ENCODE measurements at places on chromosomes 11 and 22.
A peak's percentile ranks its signal among the peaks of the same experiment; 100 is the strongest.

GRCh38 chr22:44268431-44269116, 44.2 kb downstream of the SHISAL1 start:
- DNase-seq, result no peak

DNA sequence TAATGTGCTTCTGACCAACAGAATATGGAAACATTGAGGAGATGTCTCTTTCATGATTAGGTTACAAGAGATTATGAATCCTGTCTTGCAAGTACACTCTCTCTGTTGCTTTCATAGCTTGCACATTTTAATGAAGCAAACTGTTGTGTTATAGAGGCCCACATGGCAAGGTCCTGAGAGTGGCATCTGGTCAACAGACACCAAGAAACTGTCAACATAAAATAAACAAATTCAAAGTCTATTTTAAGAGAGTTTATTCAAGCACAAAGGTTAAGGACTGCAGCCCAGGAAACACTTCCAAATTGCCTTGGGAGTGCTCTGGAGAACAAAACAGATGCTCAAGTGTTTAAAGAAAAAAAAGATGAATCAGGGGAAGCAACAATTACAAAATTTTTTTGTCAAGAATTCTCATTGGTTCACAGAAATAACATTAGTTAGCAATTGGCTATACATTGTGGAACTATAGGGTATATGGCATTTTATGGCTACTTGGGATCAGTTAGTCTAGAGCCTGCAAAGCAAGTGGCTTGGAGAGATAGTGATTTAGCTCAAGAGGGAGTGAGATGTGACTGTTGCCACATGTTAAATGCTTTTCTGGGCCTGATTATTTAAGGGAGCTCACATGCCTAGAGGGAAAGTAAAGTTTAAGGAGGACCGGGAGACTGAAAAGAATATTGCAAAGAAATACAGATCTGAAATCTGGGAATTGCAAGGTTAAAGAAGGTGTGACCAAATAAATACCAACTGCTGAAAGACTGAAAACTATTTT, 54.6 kb downstream of the CTSC start:
- DNase-seq, result peak; percentile 7

DNA sequence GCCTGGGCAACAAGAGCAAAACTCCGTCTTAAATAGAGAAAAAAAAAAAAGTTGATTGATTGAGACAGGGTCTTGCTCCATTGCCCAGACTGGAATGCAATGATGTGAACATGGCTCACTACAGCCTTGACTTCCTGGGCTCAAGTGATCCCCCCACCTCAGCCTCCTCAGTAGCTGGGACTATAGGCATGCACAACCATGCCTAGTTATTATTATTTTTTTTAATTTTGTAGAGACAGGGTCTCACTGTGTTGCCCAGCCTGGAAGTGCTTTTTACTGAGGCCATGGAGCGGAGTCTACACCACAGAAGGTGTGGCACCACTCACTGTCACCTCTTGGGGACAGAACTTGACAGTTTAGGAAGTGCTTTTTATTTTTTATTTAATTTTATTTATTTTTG, 17.8 kb downstream of the TRIOBP start:
- no peak for DNase-seq

DNA sequence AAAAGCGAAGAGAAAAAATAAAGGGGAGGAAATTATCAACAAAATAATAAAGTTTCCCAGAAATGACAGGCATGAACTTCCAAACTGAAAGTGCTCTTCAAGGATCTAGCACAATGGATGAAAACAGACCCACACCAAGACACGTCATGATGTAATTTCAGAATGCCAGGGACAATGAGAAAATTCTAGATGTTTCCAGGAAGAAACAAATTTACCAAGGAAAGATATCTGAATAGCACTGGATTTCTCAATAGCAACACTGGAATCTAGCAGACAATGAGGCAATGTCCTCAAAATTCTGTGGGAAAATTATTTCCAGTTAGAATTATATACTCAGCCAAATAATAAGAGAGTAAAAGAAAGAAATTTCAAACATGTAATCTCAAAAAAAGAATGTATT, 46.0 kb downstream of the DENND5A start:
- no peak for DNase-seq

GRCh38 chr11:14232652-14233051, 126.3 kb downstream of the RRAS2 start:
- DNase-seq, result peak; percentile 49

GRCh38 chr22:29937940-29938693, 55.1 kb downstream of the MTMR3 start:
- DNase-seq, result no peak

GRCh38 chr22:32021716-32022115, 21.3 kb upstream of the SLC5A1 start:
- DNase-seq, result no peak

DNA sequence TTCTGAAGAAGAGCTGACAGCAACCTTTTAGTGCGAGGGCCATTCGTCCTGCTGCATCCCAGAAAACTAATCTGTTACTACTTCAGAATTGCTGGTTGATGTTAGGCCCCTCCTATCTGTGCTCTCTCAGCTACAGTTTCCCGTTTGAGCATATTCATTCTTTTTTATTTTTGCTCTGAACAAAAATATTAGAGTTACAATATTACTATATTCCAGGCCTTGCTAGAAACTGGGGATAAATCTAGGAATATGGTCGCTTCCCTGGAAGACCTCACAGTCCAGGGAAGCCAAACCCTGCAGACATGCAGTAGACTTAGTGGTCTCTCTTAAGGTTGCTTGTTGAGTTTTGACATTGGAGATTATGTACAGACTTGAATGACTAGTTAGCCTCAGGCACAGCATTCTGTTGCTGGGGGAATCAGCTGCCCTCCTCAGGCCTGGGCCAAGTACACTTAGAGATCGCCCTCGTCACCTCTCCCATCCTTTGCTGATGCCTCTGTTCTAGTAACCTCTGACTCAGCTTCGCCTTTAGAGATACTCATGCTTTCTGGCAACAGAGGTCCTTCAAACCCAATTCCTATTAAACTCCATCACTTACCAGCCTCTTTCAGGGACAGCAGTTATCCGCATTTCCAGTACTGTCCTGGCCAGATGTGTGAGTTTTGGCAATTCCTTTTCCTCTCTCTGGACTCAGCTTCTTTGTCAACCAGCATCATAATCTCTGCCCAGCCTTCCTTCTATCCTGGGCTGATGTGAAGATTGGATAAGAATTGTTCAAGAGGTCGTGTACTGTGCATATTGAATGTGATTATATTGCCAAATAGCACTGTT, 698 bp upstream of the ANAPC15 start:
- no peak for DNase-seq

GRCh38 chr22:45425101-45425500, 11.6 kb downstream of the RIBC2 start:
- DNase-seq, result no peak

Measured in mesendoderm (in vitro differentiated cells).